Stimulated activated CD4-positive, alpha-beta T cell treated with anti-CD3 and anti-CD28 coated beads, Interleukin-4, amount 100 ng/mL, for 48 hours (primary cell): ENCODE measurements at places on chromosomes 2 and 18.

DNA sequence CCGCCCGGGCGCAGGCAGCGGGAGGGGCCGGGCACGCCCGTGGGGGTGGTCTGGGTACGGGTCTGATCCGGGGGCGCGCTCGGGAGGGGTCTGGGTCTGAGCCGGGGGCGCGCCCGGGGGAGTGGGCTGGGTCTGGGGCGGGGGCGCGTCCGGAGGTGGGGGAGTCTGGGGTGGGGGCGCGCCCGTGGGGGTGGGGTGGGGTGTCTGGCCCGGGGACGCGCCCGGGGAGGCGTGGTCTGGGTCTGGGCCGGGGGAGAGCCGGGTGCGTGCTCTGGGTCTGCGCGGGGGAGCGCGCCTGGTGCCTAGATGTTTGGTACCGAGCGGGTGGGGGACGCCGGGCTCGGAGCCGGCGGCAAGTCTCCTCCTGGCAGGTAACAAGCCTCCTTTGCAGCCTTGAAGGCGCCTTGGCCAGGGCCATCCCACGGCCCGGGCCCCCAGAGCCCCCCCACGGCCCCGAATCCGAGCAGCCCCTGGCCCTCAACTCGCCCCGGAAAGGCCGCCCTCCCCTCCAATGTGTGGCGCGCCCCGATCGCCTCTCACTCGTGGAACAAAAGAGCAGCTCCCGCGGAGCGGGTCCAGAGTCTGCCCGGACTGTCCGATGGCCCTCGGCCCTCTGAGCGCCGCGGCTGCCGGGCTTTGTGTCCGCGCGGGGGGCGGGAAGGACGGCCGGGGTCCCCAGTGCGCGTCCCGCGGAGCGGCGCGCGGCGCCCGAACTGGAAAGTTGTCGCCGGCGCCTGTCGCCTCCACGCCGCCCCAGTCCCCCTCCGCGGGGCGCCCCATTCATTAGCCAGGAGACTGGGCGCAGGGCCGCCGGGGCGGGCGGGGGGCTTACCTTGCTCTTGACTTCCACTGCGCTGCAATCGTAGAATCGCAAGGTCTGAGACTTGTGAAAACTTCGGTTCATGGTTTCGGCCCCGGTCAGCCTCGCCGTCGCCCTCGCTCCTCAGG, 595 bp downstream of the PARD6G start:
- DNase-seq: no peak

DNA sequence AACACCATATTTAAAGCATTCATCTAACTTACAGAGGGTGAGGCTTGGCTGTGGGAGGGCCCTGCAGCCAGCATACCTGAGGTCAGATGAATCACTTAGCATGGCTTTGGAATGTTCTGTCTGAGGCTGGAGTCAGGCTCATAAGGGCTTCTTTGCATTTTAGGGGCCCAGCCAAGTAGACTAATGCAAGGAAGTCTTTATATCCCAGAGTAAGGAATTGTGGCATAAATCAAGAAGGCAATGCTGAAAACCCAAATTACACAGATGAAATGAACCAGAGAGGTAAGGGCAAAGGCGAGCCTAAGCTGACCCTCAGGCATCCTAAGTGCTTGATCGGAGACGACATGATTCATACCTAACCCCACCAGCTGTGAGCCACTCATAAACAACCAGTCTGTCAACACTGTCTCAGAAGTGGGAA, 383.6 kb downstream of the DCC start:
- DNase-seq: no peak

GRCh38 chr2:105144941-105145300, 96.6 kb upstream of the GPR45 start:
- no peak for DNase-seq

GRCh38 chr2:109269706-109270504, 140.9 kb downstream of the SH3RF3 start:
- DNase-seq: no peak

- DNase-seq: no peak
These were observed 77.3 kb downstream of the FIGN start for GRCh38 chr2:163658556-163658955.

- no peak for DNase-seq
These were observed 335.0 kb upstream of the KCNH7 start for GRCh38 chr2:163173591-163173990.

DNA sequence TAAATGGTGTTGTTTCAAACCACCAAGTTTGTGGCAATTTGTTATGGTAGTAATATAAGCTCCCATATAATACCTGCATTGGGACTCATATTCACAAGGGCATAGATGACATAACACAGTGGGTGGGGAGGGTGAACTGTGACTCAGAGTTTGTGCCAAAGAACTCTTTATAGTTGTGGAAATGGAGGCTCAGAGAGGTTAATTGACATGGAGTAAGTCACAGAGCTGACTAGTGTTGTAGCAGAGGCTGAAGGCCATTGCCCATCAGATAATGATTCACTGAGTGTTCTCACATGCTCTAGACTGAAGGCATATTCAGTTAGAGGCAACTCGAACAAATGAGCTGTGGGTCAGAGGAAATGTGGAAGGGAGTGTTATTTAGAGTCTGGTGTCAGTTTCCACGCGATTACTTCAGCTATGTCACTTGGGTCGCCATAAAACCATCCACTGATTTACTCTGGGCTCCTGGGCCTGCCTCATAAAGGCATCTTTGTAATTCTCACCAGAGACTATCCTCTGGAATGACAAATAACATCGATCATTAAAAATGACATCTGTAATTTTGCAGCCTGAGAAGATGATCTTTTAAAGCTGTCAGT, 264.7 kb downstream of the CCDC85A start:
- no peak for DNase-seq

DNA sequence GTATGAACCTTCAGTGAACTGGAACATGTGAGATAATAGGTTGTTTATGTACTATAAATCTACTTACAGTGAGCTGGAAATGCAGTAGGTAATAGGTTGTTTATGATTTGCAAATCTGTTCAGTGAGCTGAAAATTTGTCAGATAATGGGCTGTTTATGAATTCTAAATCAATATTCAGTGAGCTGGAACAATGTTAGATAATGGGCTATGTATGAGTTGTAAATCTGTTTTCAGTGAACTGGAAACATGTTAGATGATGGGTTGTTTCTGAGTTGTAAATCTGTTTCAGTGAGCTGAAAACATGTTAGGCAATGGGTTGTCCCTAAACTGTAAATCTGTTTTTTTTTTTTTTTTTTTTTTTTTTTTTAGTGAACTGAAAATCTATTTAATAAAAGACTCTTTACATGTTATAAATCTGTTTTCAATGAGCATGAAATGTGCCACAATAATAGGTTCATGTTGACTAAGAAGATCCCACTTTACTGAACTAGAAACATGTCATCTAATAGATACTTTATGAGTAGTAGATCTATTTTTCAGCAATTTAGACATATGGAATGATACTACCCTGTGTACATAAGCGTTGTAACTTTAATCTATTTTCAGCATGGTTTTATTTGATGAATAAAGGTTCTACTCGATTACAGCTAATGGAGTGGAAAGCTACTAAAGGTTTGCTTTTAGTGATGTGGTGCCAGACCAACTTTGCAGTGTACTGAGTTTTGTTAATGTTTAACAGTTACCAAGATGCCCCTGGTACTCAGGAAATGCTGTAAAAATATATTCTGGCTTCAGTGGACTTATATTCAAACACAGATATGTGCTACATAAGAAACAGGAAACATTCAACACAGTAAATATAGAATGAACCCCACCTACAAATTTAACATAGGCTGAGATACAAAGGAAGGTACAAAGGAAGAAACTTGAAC, 1471.8 kb downstream of the LRP1B start:
- no peak for DNase-seq

DNA sequence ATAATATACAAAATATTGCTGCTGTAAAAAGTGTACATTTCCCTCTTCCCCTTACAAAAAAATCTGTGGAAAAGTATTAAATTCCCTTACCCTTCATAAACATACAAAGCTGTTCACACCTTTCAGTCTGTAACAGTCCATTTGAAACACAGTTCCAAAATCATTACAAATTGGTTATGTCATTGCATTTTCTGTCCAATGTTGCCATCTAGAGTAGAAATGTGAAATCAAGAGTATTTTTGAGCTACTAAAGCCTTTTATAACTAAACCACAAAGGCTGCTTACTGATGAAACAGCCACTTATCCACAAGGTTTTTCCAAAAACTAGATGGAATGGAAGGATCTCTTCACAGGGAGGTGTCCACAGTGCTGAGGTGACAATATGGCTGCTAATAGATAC, 72.5 kb downstream of the SS18 start:
- DNase-seq: no peak

- no peak for DNase-seq
These were observed 8.1 kb upstream of the ATRAID start for GRCh38 chr2:27203741-27204140.

GRCh38 chr2:174328114-174328960, 6.4 kb upstream of the SP9 start:
- DNase-seq: no peak

- no peak for DNase-seq
These were observed 324.1 kb upstream of the NT5C1B start for GRCh38 chr2:18913512-18913911.

DNA sequence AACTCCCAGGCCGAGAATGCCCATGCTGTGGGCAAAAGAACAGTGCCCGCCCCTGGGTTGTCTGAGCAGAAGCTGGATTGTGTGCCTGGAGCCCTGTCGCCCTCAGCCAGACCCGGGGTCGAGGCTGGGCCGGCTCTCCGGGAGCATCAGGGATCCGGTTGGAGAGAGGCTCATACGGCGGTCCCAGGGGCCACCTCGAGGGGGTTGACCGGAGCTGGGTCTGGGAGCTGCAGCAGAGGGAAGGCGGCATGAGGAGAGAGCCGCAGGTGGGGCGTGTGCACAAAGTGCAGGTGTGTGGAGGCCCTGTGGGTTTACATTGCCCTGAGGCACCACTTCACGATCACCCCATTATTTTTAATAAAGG, 39.5 kb downstream of the MBP start:
- no peak for DNase-seq

- no peak for DNase-seq
These were observed 198.7 kb downstream of the CCDC85A start for GRCh38 chr2:56382466-56382865.

- DNase-seq: no peak
These were observed 105.5 kb downstream of the IRS1 start for GRCh38 chr2:226694149-226694548.

DNA sequence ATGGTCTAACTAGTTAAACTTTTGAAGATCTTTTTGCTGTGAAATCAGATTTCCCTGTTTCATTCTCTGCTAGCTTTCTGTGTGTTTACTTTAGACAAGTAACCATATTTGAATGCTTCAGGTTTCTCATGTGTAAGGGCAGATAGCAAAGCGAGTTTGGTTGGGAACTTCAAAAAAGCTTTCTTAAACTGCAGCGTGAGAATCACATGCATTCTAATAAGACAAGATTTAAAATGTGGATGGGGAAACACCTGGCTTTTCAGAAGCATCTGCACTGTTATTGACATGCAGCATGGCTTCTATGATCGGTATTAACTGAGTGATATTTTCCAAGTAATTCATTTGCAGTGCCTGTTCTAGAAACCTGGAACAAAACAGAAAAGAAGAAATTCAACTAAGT, 119.3 kb downstream of the ABCA12 start:
- DNase-seq: no peak

GRCh38 chr2:208189810-208190503, at the start of gene C2orf80:
C2orf80 (minus strand) TSS chr2:208190030; CDS start chr2:208186986, 3,044 bp downstream.
- no peak for DNase-seq

- DNase-seq: no peak
These were observed 1.6 kb downstream of the DSC2 start for GRCh38 chr18:31100436-31101182.

GRCh38 chr2:223601932-223602666, at the start of gene SCG2:
SCG2 (minus strand) TSS chr2:223602361; CDS start chr2:223599282, 3,079 bp downstream.
- DNase-seq: peak; percentile 10

DNA sequence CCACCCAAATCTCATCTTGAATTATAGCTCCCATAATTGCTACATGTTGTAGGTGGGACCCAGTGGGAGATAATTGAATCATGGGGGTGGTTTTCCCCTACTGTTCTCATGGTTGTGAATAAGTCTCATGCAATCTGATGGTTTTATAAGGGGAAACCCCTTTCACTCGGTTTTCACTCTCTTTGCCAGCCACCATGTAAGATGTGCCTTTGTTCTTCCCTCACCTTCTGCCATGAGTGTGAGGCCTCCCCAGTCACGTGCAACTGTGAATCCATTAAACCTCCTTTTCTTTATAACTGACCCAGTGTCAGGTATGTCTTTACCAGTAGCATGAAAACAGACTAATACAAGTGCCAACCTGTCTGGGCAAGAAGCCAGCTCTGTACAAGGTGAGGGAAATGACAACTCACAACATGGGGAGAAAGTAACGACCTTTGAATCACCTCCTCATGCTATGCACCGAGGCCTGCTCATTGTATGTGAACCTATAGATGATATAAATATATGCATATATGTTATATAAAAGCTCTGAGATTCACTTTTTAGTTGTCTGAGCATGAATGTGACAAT, 162.2 kb downstream of the ALPK2 start:
- DNase-seq: no peak

DNA sequence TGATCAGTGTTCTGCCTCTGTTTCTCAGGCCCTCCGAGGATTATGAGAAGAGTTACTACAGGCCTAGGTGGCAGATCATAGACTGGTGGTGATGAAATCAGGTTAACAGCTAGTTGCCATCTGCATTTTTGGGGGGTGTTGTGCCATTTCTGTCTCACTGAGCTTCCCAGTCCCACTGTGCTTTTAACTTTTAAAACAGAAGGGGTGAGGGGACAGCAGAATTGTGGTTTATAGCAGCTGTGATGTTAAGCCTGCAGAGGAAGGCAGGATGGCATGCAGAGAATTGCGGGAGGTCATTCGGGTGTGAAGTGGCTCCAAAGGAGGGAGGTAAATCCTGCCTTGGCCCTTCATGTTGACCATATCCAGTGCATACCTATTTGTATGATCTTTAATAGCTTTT, 5.0 kb downstream of the CAB39 start:
- DNase-seq: no peak

GRCh38 chr2:218782528-218782844, 539 bp downstream of the CYP27A1 start:
- no peak for DNase-seq

GRCh38 chr2:58107803-58108710, 61.5 kb downstream of the VRK2 start:
- no peak for DNase-seq

DNA sequence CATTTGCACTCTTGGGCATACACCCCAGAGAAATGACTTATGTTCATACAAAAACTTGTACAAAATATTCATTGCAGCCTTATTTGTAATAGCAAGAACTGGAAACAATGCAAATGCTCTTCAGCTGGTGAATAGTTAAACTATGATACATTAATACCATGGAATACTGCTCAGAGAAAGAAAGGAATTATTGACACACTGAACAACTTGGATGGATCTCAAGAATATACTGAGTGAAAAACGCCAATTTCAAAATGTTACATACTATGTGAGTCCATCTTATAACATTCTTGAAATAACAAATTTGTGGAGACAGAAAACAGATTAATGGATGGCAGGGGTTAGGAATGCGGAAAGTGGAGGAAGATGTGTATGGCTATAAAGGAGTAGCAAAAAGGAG, 17.2 kb downstream of the LNPK start:
- no peak for DNase-seq

GRCh38 chr2:234982096-234982834, 30.4 kb downstream of the SH3BP4 start:
- DNase-seq: no peak

GRCh38 chr2:181041661-181042060, 61.3 kb downstream of the UBE2E3 start:
- DNase-seq: no peak
